Small intestine (tissue), 16 donors: ENCODE measurements at places on chromosomes 7 and 10.

DNA sequence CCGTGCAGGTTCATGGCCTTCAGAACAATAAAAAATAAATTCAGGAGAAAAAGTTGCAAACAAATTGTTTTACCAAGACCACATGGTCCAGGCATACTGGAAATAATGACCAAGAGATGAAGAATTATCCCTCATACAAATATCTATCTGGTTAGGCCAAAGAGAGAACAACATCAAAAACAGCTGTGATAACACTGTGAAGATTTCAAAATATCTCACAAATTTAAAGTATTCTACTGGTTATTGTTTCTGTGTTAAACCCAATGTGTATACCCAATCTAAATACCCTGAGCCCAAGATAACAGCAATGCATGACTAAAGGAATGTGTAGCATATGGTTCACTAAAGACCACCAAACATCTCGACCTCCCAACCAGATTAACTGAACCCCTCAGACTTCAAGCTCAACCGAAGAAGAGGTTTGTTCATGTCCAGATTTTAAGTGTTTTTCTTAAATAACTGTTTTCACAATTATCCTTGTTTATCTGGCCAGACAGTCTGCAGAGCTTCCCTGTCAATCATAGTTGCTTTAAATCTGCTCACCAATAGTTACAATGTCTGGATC is 10.9 kb downstream of the OR9A2 start:
- DNase-seq, result no peak

GRCh38 chr7:50556247-50556991 is 8.8 kb downstream of the DDC start:
- DNase-seq, result peak; percentile 89

- peak; percentile 39 for DNase-seq
Measured at GRCh38 chr10:69317175-69317604, 38.9 kb downstream of the HK1 start.

GRCh38 chr7:103719070-103719469 is 270.4 kb downstream of the RELN start:
- DNase-seq, result no peak

GRCh38 chr10:77636282-77636966 is 1.2 kb downstream of the KCNMA1 start:
- DNase-seq, result peak; percentile 21

DNA sequence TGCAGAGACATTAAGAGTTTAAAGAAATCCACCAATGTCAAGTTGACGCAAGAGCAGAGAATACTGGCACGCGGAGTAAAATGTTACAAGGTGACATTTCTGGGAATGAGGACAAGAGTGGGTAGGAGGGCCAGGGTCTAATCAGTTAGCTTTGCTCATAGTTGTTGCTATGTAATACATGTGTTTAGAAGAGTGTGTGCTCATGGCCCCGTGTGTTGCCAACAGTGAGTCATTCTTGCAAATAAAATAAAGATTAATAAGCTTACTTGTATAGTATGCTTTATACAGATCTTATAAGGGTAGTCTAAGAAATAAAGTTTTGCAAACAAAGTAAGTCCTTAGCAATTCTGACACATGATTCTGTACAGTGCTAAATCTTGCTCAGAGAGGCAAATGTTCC is 64.5 kb downstream of the DNMBP start:
- DNase-seq, result peak; percentile 67

DNA sequence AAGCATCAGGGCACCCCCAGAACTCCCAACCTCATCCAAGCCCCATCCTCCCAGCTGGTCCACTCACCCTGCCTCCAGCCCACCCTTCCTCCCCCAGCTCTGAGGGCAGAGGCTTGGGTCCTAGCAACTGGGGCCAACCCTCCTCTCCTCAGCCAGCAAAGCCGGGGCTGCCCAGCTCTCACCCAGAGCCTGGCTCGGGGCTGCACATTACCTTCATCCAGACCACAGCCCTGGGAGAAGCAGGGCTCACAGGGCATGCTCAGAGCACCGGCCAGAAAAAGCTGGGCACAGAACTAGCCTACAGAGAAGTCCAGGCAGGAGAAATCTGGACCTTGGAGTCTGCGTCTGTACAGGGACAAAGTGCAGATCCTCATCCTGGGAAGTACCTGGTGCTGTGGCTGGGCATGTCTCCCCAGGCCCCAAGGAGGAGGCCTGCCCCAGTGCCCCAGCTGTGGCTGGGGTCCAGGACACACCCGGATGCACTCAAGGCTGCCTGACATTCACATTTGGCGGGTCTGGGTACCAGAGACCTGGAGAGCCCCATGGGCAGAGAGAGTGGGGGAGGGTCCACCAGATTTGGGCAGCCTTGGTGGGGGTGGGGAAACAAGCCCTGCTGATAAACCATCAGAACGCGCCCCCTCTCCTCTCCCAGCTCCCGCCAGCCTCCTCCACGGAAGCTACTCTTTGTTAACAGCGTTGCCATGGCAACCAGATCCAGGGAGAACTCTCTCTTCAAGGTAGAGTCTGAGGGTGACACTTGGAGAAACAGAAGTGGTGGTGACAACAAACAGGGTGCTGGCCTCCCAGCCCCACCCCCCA is 5.1 kb downstream of the RASGEF1A start:
- DNase-seq, result peak; percentile 66

DNA sequence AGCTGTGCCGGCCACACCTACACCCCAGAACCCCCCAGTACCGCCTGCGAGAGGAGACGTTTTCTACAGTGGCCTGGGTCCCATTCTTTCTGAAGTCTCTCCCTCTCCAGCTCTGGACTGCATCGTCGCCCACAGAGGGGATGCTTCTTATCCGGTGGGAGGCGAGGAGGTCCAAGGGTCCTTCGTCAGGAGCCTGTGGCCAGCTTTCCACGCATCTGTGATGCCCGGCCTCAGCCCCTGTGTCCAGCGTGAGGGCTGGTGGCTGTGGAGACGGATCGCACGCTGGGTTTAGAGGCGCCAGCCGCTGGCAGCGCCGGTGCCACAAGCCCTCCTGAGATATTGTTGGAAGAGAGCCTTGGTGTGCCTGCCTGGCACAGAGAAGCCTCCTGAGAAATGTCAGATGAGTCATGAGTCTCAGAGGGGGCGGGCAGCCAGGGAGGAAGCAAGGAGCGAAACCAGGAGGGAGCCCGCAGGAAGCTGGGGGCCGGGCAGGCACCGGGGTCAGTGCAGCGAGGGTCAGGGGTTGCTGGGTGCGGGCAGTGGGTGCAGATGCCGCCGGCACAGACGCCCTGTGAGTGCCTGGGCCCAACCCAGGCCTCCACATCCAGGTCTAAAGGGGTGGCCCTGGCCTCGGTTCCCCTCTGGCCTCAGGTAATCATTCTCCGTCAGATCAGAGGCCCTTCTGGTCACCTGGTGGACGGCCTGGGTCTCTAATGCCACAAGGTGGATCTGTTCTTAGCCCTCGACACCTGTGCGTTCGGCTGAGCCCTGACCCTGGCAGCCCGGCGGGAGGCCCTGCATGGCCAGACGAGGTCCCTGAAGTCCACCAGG is 86.0 kb upstream of the DIP2C start:
- DNase-seq, result no peak

- DNase-seq, result no peak
Measured at GRCh38 chr7:99253369-99253768, 19.3 kb upstream of the MYH16 start.

- DNase-seq, result no peak
Measured at GRCh38 chr10:117499248-117500105, 43.1 kb upstream of the EMX2 start.

DNA sequence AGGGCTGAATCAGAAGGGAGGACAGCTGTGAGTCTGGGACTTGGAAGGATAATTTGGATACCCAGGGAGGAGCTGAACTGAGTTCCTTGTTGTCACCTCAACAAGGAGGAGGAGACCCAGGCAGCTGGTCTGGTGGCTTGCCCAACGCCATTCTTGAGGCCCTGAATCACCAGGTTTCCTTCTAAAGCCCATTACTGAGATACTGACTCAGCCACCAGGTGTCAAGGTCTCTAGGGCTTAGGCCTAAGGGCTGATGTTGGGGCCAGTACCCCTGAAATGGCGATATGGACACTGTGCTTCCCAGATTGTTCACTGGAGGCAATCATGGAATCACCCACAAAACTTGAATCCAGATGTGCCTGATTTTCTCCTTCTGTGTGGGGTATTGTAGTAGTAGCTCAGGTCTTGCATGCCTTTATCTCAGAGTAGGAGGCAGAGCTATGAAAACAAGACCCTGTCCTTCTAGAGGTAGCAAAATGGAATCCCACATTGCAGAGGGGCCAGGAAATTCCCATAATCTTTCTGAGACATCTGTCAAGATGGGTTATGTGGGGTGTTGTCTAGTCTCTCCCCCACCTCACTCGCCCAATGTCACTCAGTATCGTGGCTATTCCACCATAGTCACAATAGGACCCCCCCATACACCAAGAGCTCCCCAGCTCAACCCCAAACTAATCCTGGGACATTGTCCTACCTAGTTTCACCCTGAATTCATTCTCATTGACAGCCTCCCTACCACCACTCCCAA is 1.8 kb upstream of the ATG9B start:
- DNase-seq, result no peak

GRCh38 chr10:129445436-129446182 is 21.4 kb upstream of the MGMT start:
- no peak for DNase-seq

- DNase-seq, result no peak
Measured at GRCh38 chr10:51371743-51372142, 297.5 kb downstream of the PRKG1 start.

GRCh38 chr10:104350127-104350635 is 3.5 kb upstream of the CFAP58 start:
- peak; percentile 78 for DNase-seq

GRCh38 chr10:46245381-46245900 is 41.4 kb upstream of the ANTXRL start:
- no peak for DNase-seq

DNA sequence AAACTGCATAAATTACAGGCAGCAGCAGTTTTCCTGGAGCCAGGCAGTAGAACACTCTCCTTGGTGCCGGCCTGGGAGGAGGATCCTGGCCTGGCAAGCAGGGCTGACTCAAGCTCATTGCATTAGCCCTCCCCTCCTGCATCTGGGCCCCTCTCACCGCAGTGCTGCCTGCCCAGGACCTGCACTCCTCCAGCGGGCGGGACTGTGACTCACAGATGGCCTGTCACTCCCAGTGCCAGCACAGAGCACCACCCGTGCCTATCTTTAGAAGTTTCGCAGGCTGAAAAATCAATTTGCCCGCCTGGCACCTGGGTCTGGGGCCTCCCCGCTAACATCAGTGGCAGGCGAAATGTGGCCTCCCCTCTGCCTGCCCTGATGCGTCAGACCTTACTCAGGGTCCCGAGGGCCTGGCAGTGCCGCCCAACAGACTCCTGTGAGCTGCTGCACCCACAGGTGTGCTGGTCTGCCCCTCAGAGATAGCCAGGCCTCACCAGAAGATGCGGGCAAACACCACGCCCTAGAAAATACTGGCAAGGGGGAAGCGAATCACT is 123.8 kb downstream of the KCNMA1 start:
- DNase-seq, result no peak

DNA sequence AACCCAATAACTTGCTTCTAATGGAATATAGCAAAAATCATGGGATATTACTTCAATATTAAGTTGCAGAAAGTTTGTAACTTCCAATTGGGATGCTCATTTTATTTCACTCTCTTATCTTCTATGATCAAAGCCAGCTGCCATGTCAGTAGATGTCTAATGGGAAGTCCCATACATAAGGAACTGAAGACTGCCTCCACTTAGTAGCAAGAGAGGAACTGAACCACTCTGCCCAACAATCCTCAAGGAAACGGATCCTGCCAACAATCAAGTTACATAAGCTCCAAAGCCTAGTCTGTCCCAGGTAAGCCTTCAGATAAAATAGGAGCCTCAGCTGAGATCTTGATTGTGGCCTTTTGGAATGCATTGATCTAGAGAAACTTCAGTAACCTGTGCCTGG is 431.5 kb upstream of the PCDH15 start:
- peak; percentile 20 for DNase-seq

DNA sequence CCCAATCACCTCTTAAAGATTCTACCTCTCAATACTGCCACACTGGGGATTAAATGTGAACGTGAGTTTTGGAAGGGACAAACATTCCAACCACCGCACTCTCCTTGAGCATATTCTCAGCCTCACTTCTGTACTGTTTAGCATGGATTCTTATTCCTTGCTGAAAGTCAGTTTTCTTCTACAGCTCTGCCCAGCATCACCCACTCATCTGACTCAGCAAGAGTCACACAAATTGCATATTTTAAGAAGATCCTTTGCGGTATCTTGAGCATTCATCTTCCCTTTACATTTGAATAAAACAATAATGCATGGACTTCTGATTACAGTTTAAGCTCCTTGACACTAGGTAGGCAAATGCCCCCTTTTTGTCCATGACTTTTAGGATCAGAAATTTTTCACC is 251.6 kb upstream of the MKLN1 start:
- no peak for DNase-seq

- no peak for DNase-seq
Measured at GRCh38 chr7:32436146-32436928, 53.8 kb downstream of the LSM5 start.

DNA sequence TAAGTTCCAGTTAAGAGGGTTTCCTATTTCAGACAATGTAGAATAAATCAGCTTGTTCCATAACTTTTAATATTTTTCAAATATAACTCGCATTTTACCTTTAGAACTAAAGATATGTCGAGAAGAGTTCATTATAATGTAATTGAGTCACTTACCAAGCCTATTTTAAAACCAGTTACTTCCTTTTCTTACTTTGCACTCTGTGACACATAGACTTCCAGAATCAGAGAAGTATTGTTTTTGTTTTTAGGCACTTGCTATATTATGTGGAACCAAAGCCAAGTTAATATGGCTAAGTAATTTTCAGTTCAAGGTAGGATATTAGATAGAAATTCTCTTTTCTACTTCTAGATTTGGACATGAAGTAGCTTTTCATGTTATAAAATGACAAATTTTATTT is 182.7 kb upstream of the PRPS1L1 start:
- no peak for DNase-seq

DNA sequence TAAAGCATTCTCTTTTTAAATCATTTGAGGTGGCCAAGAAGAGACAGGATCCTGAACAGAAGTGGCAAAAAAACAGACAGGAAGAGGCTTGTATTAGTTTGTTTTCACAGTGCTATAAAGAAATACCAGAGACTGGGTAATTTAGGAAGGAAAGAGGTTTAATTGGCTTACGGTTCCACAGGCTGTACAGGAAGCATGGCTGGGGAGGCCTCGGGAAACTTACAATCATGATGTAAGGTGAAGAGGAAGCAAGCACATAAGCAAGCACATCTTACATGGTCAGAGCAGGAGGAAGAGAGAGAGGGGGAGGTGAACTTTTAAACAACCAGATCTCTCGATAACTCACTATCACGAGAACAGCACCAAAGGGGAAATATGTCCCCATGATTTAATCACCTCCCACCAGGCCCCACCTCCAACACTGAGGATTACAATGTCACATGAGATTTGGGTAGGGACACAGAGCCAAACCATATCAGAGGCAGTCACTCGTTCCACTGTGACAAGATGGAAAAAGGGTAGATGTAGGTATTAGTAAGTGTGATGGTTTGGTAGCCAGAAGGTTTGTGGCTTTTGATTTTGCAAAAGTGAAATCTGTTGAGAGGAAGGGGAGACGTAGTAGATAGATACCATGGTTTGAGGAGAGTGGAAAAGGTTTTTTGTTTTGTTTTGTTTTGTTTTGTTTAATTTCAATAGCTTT is 5.1 kb downstream of the MSRB2 start:
- DNase-seq, result no peak

- DNase-seq, result no peak
Measured at GRCh38 chr10:89404104-89405047, 10.0 kb upstream of the IFIT5 start.
